ENCODE measurements at places on chromosomes 2 and 18. TPM values are rescaled to one million over a fixed set of nuclear protein-coding genes. Genes with fewer than 3 reads are reported as not detected.

DNA sequence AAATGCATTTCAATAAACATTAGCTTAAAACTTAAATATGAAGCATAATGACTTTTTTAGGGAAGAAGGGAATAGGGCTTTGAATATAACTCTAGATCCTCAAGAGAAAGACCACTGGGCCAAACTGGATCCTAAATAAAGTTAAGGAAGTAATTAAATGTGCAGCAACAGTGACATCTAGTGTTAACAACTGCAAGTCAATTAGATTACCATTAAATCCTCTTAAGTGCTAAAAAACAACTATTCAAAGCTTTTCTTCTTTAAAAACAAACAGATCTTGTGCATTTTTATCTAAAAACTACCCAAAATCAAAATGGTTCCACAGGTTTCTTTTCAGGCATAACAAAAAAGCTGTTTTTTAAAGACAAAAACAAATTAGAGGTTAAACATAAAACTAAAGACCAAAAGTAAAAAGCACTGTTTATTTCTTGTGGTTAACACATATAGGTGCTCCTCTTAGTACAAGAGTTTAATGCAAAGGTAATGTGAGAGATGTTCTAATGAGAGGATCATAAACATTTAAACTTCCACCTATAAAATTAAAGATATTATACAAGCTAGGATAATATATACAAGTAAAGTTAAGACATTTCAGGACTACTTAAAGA lies 111.4 kb downstream of the THADA start:
- no peaks in the 10 kb centered on the region for H3K36me3 ChIP-seq
- H3K27ac ChIP-seq, result peak overlapping the region; percentile 75
- H3K27me3 ChIP-seq, result no peaks in the 10 kb centered on the region
- no peak for DNase-seq
- H3K4me1 ChIP-seq, result peaks cover 57% of the 10 kb centered on the region

DNA sequence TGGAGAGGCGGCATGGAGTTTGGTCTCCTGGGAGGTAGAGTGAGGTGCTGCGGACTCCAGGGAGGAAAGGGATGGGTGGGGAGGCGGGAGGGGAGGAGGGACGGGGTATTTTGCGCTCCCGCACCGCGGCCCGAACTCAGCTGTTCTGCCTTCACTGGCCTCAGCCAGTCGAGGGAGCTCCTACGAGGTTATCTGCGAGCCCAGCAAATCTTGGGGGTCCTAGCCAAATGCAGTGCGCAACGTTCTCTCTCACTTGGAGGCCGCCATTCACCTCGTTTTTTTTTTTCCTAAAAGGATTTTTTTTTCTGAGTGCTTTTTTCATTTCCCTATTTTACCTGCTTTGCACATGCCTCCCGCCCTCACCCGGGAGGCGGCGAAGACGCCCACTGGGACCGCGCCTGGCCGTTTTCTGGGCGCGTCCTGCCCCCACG lies 877 bp upstream of the BCL2L11 start:
- peaks cover 7% of the 10 kb centered on the region for H3K27me3 ChIP-seq
- H3K4me3 ChIP-seq, result peak overlapping the region; percentile 58
- H3K36me3 ChIP-seq, result peaks cover 9% of the 10 kb centered on the region
- H3K4me1 ChIP-seq, result peaks cover 39% of the 10 kb centered on the region
- H3K27ac ChIP-seq, result peak overlapping the region; percentile 80

The COL4A3 gene
- total RNA-seq, result 86.5 TPM

The COL5A2 gene
- total RNA-seq, result 18.7 TPM

The DUSP19 gene
- 3.2 TPM for total RNA-seq

Data from thyroid gland (tissue), 4 donors.